Endothelial cell (in vitro differentiated cells): ENCODE measurements at places on chromosomes 16 and 17.

DNA sequence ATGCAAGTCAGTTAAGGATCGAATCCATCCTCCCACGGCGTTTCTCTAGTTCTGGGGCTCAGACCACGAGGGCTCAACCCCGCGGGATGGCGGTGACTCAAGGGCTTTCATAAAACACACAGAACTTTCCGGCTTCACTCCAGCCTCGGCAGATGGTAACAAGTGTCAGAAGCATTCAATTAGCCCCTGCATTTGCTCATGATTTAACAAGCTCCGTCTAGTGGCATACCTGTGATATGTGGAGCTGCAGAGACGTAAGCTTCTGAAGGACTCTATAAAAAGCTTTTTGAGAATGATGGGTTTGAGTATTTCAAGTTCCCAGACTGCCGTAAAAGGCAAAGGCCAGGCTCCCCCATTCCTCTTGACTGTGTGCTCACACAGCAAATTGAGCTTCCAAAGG is 91.3 kb upstream of the SEC14L1 start:
- no peak for DNase-seq

- DNase-seq, result no peak
These were observed 24.6 kb upstream of the GUCY2D start for GRCh38 chr17:7977805-7978204.

GRCh38 chr17:45233423-45233924 is 11.8 kb downstream of the FMNL1 start:
- no peak for DNase-seq

GRCh38 chr16:52212841-52213240 is 334.1 kb downstream of the TOX3 start:
- no peak for DNase-seq

- DNase-seq, result no peak
These were observed 199.3 kb upstream of the CHMP6 start for GRCh38 chr17:80792373-80792781.

GRCh38 chr16:18832006-18832405 is 30.7 kb upstream of the ARL6IP1 start:
- no peak for DNase-seq

DNA sequence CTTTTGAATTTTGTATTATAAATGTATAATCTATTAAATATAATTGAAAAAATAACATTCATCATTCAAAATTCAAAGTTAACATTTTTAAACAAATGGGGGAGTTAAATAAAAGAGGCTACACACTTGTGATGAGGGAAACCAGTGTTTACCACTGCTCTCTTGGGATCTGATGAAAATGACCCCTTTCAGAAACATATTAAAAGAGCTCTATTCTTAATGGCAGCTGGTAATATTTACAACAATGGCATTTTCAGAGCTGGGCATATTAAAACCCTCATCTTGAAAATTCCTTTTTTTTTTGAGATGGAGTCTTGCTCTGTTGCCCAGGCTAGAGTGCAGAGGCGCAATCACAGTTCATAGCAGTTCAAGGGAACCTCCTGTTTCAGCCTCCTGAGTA is 19.3 kb upstream of the FLCN start:
- DNase-seq, result no peak

- no peak for DNase-seq
These were observed 4.3 kb downstream of the SCNN1B start for GRCh38 chr16:23306199-23307100.

DNA sequence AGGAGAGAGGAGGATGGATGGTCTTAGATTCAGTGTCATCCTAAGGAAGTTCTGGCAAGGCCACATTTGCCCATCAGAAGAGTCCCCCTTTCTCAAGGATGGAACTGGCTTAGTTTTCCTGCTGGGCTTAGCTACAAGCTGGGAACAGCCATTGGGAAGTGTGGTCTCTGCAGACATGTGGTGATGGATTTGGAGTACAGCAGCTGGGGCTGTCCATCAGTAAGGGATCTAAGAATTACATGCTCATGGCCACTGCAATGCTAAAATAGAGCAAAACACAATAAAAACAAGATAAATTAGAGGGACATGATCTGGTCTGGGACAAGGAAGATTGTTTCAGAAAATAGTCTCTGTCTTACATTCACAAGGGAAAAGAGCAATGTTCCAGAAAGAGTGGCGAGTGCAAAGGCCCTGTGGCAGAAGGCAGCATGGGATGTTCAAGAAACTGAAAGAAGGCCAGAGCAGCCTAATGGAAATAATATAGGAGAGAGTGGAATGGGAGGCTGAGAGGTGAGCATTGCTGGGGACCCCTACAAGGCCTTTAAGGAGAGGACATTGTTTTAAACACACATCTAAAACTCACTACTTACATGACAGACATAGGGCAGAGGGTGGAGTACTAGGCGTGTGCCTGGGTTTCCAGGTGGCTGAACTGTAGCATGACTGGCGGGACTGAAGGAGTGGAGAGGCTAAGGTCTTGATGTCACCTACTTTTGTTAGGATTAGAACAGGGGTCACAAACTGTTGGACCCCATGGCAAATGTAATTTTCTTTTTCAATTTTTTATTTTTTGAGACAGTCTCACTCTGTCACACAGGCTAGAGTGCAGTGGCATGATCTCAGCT is 17.0 kb upstream of the TOX3 start:
- DNase-seq, result no peak

DNA sequence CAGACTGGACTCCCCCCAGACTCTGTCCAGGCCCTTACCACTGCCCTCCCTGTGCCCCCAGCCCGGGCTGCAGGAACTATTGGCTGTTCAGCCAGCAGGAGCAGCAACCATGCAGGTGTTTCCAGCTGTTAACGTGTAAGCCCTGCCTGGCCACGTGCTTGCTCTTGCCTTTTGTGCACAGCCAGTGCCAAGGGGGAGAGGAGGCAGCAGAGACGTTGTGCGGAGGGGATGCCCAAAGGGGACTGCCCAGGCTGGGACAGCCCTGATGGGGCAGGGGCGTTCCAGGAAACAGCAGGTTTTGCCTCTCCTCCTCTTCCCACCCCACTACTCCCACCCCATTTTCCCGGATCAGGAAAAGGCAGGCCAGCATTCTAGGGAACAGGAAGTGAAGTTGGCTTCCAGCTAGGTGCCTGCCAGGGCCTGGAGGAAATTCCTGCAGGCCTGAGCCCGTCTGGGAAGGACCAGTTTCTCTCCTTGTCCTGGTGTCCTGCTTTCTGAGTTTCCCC is 16.7 kb upstream of the LASP1NB start:
- peak; percentile 57 for DNase-seq

DNA sequence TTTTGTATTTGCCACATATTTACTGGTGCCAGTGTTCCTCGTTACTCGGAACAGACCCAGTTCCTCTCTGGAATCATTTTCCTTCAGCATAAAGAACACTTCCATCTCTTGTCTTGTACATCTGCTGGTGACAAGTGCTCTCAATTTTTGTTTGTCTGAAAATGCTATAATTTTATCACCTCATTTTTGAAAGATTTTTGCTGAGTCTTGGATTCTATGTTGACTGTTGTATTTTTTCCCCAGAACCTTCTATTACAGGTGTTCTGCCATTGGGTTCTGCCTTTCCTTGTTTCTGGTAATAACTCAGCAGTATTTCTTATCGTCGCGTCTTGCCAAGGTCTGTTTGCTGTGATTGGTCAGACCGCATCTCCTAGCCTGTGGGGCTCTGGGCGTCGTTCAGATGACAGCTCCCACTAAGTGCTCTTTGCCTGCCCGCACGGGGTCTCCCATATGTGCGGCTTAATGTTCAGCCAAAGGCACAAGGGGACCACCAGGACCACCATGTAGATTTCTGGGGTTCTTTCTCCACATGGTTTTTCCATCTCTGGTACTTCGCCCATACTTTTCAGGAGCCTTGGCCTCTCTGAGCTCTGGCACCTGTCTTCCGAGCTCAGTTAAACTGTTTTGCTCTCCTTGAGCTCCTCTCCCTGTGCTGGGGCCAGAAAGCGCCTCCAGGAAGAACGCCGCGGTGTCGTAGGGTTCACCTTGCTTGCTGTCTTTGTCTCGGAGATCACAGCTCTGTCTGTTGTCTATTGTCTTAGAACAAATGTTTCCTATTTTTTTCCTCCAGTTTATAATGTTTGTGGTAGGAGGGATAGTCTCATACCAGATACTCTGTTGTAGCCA is 80.0 kb downstream of the METRNL start:
- DNase-seq, result no peak

GRCh38 chr16:73565263-73565662 is 517.3 kb upstream of the ZFHX3 start:
- no peak for DNase-seq

- DNase-seq, result no peak
These were observed 60.4 kb downstream of the PRMT7 start for GRCh38 chr16:68371276-68371651.

- no peak for DNase-seq
These were observed 3.8 kb upstream of the ATP2A3 start for GRCh38 chr17:3968015-3968414.

- no peak for DNase-seq
These were observed 38.2 kb upstream of the GNG13 start for GRCh38 chr16:838741-839140.

DNA sequence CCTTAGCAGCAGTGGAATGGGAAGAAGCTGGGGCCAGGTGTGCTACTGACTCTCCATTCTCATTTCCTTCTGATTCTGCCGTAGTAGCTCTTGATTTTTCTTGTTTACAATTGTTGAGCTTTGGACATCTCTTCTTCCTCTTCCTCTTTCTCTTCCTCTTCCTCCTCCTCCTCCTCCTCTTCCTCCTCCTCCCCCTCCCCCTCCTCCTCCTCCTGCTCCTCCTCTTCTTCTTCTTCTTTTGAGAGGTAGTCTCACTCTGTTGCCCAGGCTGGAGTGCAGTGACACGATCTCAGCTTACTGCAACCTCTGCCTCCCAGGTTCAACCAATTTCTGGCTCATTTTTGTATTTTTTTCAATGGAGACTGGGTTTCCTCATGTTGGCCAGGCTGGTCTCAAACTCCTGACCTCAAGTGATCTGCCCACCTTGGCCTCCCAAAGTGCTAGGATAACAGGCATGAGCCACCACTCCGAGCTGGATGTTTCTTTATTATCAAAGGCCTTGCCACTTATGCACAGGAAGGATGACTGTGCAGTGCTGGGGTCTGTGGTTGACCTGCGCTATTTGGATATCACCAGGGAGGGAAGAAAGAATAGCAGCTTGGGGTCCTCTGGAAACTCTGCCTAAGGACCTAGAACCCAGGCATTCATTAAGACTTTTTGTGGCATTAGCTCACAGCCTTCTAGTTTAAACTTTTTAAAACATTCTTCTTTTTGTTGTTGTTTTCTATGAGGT is 127.8 kb upstream of the KCNJ16 start:
- no peak for DNase-seq

DNA sequence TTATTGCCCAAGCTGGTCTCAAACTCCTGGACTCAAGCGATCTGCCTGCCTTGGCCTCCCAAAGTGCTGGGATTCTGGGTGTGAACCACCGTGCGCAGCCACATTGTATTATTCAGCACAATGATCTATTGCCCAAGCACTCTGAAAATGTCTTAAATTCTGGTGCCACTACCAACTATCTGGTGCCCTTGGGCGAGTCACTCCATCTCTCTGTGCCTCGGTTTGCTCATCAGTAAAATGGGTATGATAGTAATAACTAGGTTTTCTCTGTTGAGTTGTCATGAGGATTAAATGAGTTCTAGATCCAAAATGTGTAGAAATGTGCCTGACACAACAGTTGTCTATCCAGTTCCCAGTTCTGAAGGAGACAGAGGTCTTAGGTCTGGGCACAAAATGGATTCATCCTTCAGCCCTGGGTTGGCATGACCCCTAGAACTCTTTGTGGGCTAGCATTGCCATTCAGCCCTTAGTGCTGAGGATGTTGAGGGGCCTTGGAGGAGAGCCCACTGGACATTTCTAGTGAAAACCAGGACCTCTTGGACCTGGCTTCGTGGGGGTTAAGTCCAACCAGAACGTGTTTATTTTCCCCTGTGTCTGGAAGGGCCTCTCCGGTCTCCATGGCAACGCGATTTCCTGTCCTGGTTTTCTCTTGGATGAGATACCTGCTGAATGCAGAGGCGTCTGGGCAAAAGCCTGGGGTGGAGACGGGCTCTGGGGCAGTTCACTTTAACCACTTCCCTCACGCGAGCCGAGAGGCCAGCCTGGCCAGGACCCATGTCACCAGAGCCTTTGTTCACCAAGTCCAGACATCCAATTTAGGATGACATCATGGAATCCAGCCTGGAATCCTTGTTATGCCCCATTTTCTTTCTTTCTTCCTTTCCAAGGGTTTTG is 43.7 kb upstream of the TNRC6A start:
- peak; percentile 77 for DNase-seq

DNA sequence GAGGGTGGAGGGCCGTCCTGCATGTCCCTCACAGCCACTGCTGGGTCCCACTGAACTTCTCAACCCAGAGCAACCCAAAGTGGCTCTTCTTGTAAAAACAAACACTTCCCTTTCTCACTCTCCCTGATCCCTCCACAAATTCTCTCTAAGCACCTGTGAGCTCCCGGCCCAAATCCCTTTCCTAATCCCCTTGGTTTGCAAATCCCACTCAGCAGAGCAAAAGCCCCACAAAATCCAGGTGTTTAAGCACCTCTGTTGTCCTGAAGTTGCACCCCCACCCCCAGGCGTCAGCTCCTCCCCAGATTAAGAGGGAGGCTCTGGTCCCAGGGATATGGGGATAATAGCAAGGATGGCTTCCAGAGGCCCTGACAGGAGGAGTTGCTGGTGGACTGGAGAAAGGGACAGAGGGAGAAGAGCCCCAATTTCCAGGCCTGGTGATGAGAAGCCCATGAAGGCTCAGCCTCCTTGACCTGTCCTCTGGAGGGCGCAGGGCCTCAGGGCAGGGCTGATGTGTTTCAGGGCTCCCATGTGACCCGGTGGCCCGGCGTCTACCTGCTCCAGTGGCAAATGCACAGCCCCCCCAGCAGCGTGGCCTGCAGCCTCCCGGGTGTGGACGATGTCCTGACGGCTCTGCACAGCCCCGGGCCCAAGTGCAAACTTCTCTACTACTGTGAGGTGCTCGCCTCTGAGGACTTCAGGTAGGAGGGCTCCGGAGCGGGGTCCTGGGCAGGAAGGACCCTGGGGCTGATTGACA is 23.0 kb downstream of the NAGPA start:
- DNase-seq, result no peak

DNA sequence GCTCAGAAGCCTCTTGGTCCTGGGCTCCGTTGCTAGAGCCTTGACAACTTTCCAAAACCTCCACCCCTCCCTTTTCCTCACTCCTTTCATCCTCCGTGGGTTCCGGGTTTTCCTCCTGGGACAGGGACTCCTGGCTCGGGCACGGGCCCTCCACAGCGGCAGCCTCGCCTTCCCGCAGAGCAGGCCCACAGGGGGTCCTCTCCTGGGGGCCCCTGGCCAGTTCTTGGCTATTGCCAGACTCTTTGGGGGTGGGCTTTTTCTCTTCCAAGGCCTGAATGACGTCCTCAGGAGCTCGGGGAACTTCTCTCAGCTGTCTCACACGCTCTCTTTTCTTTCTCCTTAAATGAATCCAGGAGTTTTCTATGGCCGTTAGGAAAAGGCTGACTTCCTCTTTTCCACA is 19.3 kb upstream of the MNT start:
- no peak for DNase-seq

DNA sequence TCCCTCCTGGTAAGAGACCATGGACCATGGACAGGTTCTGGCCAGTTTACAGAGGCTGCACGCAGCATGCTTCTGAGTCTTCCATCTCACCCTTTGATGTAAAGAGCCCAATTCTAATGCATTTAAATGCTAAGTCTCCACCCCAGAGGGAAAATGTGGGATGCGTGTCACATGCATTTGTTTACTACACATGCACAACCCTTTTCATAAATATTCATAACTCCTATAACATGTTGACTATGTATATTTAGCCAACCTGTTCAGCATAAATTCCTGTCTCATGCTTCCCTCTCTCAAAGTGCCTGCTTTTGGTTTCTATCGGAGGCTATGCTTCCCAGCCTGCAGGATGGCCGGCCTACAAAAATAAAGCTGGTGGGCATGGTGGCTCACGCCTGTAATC is 260.3 kb downstream of the STX8 start:
- DNase-seq, result no peak

GRCh38 chr16:87166321-87166720 is 150.9 kb downstream of the C16orf95 start:
- DNase-seq, result no peak

- DNase-seq, result no peak
These were observed 4.5 kb upstream of the TMEM235 start for GRCh38 chr17:78226759-78227454.
